HFF-Myc (cell line): ENCODE measurements at places on chromosomes 2 and 18.

GRCh38 chr2:151968770-151969470, 129.9 kb downstream of the CACNB4 start:
- no peak for DNase-seq

- no peak for DNase-seq
These were observed 21.5 kb upstream of the ZNF532 start for GRCh38 chr18:58842978-58843687.

GRCh38 chr2:38375696-38376345, 1.3 kb downstream of the ATL2 start:
- peak; percentile 32 for DNase-seq

- DNase-seq = no peak
These were observed 763.5 kb upstream of the FANCL start for GRCh38 chr2:59004621-59005020.

DNA sequence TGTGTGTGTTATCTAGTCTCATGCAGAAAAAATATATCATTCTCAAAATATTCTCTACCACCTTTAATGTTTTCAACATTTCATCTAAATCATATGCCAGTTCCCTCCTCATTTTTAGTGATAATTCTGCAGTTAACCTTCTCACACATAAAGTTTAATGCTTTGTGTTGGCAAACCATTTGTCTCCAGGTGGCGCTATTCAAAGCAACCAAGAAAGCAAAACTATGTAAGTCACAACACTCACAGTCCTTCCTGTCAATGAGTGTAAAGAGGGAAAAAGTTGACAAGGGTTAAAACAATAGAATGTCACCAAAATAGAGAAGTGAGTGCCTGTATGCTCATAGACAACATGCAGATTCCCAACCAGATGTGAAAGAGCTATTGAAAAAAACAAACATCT, 961.6 kb upstream of the LRRTM1 start:
- DNase-seq = no peak

GRCh38 chr2:7953195-7953594, 728.7 kb upstream of the ID2 start:
- DNase-seq = no peak

DNA sequence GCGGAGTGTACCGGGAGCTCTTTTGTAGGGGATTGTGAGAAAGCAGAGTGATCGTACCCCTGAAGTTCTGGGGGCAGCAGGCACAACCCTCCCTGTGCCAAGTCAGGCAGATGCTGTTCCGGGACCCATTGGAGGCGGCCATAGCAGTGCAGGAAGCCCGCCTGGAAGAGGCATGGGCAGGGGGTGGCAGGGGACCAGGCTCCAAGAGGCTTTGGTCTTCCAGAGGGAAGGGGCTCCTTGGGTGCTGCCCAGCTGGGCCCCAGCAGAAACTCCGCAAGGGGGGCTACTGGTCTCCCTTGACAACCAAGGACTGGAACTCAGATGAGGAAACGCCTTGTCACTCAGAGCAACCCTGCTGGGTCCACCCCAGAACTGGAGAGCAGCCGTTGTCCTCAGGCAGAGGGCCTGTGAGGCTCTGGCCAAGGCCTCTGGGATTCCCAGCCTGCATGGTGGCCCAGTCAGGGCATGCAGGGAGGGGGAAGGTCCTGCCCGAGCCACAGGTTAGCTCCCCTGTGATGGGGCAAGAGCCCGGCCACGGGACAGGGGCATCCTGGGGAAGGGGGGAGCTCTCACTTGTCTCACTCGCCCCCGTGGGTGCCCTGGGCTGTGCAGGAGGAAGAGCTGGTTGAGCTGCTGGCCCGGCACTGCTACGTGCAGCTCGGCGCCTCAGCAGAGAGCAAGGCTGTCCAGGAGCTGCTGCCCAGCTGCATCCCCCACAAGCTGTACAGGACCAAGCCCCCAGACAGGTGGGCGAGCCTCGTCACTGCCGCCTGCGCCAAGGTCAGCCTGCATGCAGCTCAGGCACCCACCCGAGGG, 21.0 kb upstream of the GPR17 start:
- no peak for DNase-seq

GRCh38 chr2:105450471-105450870, 51.6 kb upstream of the FHL2 start:
- no peak for DNase-seq

- no peak for DNase-seq
These were observed 24.2 kb downstream of the SNORC start for GRCh38 chr2:232894251-232894650.

- no peak for DNase-seq
These were observed 292.2 kb upstream of the MC4R start for GRCh38 chr18:60664736-60665135.

GRCh38 chr2:224166654-224167053, 127.6 kb upstream of the SERPINE2 start:
- no peak for DNase-seq

DNA sequence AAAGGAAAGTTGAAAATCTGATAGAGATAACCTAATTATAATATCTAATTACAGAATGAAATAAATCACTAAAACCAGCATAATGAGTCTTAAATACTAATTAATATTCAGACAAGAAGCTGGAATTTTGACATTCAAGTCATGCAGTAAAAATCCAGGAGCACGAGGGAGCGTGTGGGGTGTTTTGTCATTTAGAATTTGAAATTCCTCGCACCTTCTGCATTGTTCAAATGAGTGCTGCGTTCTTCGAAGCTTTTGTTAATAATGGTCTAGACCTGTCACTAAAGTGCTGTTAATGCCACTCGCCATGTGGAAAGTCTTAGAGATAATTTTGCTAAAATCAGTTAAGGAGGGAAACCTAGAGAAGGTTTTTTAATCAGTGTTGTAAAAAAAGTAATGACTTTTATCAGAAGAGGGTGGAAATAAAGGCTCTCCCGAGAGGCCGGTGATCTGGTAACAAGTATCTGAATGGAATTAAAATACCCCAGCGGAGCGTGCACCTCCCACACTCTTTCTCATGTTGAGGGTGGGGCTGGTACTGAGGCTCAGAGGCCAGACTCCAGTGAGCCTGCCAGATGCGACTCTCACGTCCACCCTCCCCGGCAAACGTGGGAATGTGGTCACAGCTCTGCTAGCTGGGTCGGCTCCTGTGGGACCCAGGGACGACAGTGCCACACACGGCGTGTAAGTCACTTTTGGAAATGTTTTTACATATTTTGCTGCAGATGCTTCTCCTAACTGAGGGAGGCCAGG, 69.4 kb upstream of the MYT1L start:
- no peak for DNase-seq

DNA sequence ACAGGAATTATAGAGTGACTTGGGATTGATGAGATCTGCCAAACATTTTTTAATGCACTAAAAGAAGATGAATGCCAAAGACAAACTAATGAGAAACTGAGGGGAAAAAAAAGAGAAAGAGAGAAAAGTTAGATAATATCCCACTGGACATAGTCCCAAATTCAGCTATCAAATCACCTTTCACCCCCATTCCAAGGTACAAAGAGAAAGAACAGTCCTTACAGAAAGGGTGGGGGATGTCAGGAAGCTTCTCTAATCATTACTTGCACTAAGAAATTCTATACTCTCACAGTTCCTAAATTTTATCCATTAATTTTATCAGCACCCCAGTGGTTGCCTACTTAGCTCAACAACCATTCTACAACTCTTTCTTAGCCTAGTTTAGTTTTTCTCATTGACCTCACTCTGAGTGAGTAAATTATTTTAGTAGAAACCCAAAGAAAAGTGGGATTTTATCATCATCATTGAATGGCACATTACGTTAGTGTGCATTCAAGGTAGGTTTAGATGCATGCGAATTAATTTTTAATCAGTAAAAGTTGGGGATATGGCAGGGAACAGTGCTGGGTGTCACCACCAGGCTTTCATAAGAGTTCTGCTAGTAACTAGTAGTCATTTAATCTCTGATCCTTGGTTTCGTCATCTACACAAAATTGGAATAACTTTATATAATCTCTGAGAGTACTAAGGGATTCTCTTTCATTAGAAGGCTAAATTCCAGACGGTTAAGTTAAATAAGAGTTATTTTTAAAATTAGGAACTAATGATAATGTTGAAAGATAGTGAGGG, 85.3 kb upstream of the CYTIP start:
- no peak for DNase-seq

GRCh38 chr2:17593841-17594491, 53.5 kb downstream of the VSNL1 start:
- DNase-seq = no peak

GRCh38 chr2:9336576-9337314, 86.6 kb downstream of the ITGB1BP1 start:
- peak; percentile 95 for DNase-seq

GRCh38 chr2:222024932-222025880, 273.6 kb downstream of the PAX3 start:
- peak; percentile 21 for DNase-seq

DNA sequence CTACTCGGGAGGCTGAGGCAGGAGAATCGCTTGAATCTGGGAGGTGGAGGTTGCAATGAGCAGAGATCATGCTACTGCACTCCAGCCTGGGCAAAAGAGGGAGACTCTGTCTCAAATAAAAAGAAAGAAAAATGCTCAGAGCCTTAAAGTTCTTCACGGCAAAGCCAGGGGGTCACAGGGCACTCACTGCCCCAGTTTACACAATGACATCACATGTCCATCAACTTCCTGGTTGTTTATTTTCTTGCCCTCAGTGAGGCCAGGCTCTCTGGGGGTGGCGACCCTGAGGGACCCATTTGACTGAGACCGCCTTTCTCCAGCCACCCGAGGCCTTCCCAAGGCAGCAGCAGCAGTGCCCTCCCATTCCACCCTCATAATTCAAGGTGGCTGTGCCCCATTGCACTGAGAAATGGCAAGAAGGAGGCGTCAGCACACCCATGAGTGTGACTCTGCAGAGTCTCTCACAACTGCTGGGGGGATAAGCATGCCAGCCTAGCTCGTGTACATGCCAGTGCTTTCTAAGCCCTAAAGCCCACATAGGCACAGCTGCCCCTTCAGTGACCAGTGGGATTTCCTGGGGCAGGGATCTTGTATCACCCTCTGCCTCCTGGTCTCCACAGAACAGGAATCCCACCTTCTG, 50.0 kb downstream of the SFXN5 start:
- DNase-seq = no peak

DNA sequence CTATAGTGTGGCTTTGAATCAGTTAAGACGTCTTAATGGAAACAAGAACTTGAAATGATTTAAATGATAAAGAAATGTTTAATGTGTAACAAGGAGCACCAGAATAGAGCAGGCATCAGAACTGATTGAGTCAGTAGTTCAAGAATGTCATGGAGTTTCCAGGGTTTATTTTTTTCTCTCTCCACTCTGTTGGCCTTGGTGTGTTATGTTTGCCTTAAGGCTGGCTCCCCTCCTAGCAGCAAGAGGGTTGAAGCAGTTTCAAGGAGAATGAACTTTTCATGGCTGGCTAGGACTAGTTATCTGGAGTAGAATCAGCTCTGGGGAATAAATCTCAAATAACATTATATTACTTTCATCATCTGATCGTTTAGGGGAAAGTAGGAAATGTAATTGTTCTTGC, 13.4 kb upstream of the GLS start:
- no peak for DNase-seq

DNA sequence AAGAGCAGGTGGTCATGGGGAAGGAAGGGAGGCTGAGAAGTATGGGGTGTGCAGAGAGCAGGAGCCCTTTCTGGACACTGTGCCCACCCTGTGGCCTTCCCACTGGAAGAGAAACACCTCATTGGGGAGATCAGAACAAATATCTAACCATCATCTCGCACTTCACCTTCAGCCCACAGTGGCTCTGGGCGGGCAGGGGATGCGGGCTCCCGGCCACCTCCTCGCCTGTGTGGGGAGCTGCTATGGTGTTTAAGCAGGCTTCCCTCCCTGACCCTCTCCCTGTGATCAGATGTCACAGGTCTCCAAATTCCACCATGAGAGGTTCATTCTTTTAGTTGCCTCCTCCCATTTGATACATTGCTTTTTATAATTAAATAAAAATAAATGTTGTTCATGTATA, 5.0 kb downstream of the FBLN7 start:
- no peak for DNase-seq

- DNase-seq = no peak
These were observed 2.1 kb upstream of the GRHL1 start for GRCh38 chr2:9949239-9949991.

DNA sequence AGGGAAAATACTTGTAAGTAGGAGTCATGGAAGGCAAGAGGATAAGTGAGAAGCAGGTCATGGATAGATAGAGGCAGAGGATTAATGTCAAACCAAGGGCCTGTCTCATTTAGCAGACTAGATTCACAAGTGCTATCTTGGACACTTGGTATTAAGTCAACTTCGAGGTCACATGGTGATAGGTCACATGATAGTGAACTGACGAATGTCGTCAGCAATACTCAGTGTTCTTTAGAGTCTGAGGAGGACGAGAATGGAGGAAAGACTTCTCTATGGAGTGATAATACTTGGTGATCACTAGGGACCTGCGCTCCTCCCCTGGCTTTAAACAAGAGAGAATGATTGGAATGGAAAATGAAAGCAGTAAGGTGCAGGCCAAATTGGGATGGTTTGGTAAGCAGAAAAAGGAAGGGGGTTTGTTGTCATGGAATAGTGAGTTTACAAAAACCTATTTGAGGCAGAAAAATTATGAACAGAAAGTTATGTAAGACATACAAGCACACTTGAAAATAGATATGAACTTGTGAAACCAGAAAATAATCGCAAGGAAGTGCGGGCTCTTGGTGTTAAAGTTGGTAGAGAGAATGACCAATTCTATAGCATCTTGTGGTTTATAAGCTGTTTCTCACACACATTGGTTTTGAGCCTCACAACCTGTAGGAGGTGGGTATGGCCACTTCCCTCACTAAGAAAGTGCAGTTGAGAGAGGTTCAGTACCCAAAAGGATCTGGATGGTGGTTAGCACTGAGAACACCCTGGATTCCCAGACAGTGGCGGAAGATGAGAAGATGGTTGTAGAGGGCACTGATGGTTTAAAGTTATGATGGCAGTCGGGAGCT, 141.5 kb downstream of the WDSUB1 start:
- DNase-seq = no peak

DNA sequence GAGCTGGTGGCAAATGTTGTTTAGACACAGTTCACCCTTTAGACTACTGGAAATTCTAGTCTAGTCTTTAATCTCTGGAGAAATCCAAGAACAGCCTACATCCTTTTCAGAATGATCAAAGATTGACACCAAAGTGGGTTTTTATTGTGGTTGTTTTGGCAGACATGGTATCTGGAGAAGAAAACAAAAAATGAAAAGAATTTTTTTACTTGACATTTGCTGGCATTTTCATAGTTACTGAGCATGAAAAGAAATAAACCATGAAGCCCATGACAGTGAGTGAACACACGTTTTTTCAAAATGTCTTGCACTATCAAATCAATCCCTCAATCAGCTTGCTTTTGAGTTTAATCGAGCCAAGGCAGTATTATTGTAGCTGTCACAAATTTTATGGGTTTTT, 125.3 kb downstream of the CCBE1 start:
- no peak for DNase-seq
